ENCODE measurements at places on chromosomes 11 and 22. TPM values are rescaled to one million over a fixed set of nuclear protein-coding genes. Genes with fewer than 3 reads are reported as not detected.

GRCh38 chr11:114272311-114272710 is 23.9 kb upstream of the NNMT start:
- DNase-seq, result no peak

DNA sequence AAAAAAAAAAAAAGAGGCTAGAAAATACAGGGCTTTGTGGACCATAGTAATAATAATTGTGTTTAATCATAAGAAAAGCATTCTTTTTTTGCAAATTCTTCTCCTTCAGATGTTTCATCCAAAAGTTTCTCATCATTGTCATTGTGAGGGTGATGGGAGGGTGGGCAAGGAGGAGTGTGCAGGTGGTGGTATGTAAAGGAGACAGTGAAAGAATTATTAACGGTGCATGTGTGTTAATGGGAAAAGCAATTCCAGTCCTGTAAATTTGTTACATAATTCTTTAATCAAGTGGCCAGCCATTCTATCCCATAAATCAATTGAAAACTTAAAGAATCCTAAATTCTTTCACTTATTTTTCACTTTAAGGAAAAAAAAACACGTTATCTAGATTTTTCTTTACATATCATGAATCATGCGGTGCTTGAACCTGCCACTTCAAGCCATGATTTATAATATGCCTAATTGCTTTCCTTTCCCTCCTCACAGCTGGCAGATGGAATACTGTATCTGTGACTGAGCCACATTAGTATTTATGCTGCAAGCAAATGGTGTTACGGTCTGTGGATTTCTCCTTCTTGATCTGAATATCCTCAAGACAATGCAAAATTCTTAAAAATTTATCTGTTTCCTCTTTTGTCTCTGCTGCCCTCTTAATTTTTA is 318.5 kb downstream of the JRKL start:
- DNase-seq, result no peak

The OR52L1 gene
- total RNA-seq, result not detected

DNA sequence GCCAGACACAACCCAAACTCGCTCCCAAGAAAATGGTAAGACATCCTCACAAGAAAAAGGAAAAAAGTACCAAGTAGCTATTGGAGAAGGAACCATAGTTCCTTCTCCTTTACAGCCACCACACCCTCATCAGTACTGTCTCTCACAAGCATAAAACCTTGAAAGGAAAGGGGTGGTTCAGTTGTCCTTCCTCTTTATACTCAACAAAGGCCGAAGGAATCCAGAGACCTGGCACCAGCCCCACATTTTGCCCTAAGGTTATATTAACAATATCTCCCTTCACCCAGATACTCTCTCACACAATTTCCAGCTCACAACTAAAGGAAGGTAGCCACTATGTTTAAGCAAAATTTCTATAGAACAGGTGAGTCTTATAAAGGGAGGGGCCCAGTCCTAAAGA is 8.5 kb downstream of the FHIP1B start:
- peak; percentile 58 for DNase-seq

GRCh38 chr11:69950120-69950519 is 128.0 kb upstream of the ANO1 start:
- peak; percentile 50 for DNase-seq

DNA sequence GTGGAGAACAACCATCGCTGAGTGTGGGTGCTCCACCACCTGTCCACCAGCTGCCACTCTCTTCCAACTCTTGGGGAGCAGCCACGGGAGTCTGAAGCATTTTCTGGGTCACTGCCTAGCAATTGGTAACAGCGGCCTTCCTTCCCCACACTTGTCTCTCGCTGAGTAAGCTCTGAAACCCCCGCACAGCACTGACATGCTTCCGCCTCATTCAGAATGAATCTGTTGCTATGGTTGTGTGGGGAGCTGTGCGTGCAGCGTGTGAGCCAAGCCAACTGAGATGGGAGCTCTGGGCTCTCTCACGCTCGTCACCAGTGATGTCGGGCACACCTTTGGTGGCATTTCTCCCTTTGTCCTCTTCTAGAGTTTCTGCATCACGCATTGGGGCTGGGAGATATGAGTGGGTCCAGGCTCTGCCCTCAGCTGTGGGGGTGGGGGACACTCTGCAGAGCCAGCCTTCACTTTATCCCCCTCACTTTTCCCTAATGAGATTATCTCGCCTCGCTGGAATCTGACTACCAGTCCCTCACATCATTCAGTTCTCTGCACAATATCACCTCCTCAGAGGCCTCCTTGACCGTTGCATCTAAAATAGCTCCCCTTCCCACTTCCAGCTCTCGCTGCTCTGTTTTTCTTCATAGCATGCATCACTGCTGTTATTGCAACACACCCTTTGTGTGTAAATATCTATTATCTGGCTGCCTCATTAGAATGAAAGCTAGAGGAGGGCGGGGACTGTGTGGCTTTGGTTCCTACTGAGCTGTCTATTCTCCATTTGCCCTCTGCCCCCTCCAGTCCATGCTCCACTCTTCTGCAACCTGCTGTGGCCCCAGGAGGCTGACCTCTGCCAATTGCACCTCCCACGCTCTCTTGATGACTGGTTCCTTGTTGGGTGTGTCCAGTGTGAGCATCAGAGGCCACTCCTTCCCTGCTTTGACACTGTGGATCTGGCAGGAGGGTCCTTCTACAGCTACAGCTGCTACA is 569.9 kb upstream of the CADM1 start:
- no peak for DNase-seq

The TMEM132A gene
- 12.3 TPM for total RNA-seq

The OR2AG2 gene
- total RNA-seq, result 0.47 TPM

- no peak for DNase-seq
Measured at GRCh38 chr11:8713760-8714454, 31.3 kb downstream of the RPL27A start.

The RCOR2 gene
- 4.8 TPM for total RNA-seq

The PLAAT5 gene
- total RNA-seq, result not detected

GRCh38 chr11:10386361-10386760 is 68.7 kb upstream of the AMPD3 start:
- DNase-seq, result no peak

DNA sequence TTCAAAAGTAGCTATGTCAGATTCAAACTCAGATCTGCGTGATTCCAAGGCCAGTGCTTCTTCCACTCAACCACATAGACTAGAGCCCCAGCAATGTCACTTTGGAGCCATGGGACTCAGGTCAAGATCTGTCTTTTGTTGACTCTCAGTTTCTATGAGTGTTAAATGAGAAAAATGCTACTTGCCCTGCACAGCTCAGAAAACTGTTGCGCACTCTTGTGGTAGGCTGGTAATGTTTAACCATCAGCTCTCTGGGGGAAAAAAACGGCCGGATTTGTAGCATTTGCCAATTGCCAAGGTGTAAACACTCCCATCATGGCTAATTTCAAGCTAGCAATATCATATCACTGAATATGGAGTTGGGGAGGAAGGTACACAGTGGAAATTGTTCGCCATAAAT is 328.1 kb upstream of the SYN3 start:
- no peak for DNase-seq

The GPR83 gene
- 0.13 TPM for total RNA-seq

GRCh38 chr11:126993599-126993998 is 7.0 kb downstream of the KIRREL3 start:
- no peak for DNase-seq

GRCh38 chr11:67311556-67312082 is 8.3 kb downstream of the SSH3 start:
- no peak for DNase-seq

GRCh38 chr11:19553683-19554333 is 158.8 kb upstream of the NAV2 start:
- peak; percentile 84 for DNase-seq

GRCh38 chr11:67409781-67410368 is 5.6 kb upstream of the CARNS1 start:
- peak; percentile 59 for DNase-seq

GRCh38 chr11:36304351-36304750 is 8.3 kb downstream of the PRR5L start:
- peak; percentile 15 for DNase-seq

The SMIM35 gene
- not detected for total RNA-seq

DNA sequence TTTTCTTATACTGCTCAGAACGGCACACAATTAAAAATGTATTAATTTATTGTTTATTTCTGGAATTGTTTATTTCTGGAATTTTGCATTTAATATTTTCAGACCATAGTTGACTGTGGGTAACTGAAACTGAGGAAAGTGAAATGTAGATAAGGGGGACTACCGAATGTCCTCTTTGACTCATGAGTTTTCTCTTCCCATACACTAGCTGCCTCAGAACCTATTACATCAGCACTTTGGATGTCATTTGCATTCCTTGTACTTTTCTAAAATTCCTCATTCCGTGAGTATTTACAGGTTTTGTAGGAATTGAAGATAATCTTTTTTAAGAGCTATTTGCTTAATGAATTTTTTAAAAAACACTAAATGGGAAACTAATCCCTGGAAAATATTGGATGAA is 29.8 kb downstream of the ZC3H12C start:
- no peak for DNase-seq

The MMP27 gene
- not detected for total RNA-seq

The BTBD18 gene
- not detected for total RNA-seq

DNA sequence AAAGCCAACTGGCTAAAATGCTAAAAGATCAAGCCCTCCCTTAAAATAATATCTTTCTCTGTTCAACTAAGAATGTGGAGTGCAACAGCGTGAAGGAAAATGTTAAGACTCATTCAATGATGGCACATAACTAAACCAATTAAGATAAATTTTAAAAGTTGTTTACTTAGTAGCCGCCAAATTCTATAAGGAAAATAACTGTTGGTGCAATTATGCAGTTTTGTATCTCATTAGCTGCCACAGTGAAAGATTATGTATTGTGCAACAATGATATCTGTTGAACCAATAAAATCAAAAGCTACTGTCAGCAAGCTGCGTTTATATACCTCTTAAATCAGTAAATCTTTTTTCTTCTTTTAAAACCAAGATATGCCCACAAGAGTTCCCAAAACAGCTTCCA is 55.5 kb downstream of the SIK3 start:
- no peak for DNase-seq

DNA sequence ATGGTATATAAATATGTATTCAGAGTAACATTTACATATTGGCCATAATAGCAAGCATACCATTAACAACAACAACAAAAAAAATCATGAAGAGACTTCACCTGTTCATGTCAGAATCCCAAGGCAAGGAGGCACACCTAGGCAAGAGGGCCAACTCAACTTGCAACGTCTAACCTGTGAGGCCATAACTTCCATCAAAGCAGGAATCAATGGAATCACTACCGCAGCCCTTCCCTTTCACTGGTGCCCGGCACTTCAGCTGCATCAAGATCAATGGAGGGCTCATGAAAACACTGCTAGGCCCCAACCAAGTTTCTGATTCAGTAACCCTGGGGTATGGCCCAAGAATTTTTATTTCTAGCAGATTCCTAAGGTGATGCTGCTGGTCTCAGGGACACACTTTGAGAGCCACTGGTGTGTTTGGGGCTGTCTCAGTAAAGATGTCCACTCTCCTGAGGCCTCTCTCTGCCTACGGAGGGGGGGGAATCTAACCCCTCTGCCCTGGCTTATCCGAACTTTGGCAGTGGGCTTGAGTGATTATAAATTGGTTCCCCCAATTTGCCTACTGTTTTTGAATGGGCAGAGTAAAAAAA is 8.0 kb downstream of the ZFTA start:
- no peak for DNase-seq

The DEFB131B gene
- total RNA-seq, result not detected

GRCh38 chr11:62592989-62593421 is 1.7 kb upstream of the TUT1 start:
- DNase-seq, result no peak

- DNase-seq, result no peak
Measured at GRCh38 chr11:126743628-126744027, 256.9 kb downstream of the KIRREL3 start.

DNA sequence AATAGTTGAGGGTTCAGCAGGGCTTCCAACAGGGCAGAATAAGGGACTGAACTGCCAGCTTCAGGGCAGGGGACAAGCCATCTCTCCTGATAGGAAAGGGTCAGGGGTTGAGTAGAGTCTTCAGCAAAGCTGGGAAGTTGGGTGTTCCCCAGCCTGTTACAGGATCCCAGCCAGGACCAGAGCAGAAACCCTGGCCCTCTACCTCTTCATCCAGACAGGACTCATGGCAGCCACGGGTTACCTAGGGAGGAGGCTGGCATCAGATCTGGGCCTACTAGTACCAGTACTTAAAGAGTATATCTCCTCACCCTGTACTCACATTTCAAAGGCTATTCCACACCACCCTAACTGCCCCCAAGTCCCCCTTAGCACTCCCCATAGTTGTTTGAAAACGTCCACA is 2.4 kb upstream of the TAF10 start:
- no peak for DNase-seq

DNA sequence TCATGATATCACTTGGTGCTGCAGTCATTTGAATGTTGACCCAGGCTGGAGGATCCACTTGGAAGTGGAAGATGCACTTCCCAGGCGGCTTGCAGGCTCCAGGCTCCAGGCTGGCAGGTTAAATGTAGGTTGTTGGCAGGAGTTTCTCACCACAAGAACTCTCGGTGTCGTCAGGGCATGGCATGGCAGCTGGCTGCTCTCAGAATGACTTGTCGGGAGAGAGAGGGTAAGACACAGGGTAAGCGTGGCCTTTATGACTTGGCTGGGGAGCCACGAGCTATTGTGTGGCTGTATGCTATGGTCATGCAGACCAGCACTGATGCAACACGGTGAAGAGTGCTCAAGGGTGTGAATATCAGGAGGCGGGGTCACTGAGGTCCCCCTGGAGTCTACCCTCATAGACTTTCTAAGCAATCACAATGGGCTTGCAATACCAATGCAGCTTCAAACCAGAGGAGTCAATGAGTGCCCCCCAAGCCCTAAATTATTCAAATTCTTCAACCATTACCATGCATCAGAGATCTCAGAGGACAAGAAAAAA is 1027.7 kb downstream of the OPCML start:
- no peak for DNase-seq

GRCh38 chr11:45968901-45969300 is 46.4 kb downstream of the LARGE2 start:
- no peak for DNase-seq

The VPREB1 gene
- not detected for total RNA-seq

- DNase-seq, result no peak
Measured at GRCh38 chr22:49668402-49668801, 159.3 kb downstream of the BRD1 start.

- DNase-seq, result peak; percentile 38
Measured at GRCh38 chr11:63961608-63962412, 12.6 kb upstream of the COX8A start.

- no peak for DNase-seq
Measured at GRCh38 chr22:43424666-43425630, 13.1 kb downstream of the MPPED1 start.

- no peak for DNase-seq
Measured at GRCh38 chr22:22123118-22123959, 121.2 kb upstream of the VPREB1 start.

DNA sequence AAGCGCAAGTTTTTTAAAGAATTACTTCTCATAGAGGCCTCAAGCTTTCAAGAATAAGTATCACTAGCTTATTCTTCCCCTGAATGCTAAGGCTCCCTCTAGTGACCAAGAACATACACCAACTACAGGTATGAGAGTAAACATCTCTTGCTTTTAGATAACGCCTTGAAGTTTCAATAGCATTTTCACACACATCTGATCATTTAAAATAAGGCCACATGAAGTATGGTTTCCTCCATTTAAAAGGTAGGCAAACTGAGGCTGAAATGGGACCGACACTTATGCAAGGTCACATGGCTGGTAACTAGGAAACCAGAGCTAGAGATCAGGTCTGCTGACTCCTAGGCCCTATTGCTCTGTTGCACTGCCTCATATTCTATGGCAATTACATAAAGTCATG is 66.5 kb downstream of the CCDC34 start:
- no peak for DNase-seq
